ENCODE measurements at places on chromosomes 11 and 22.

DNA sequence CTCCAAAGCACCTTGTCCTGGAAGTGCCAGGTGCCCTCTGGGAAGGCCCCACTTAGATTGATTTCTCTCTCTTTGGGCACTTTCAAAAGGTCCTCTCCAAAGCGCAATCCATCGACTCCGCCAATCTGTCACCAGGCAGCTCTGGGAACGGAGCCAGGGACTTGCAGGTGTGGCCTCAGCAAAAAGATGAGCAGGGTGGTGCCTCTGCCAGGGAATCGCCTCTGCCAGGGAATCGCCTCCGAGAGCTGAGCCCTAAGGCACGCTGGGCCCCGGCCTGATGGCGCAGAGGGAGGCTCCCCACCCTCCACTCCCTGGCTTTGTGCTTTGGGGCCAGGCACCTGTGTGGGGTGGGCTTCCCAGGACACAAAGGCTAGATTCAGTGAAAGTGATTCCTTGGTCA, 1391.3 kb downstream of the TBC1D22A start:
- DNase-seq, result no peak

GRCh38 chr11:109062445-109062844, 359.5 kb upstream of the C11orf87 start:
- no peak for DNase-seq

GRCh38 chr22:30649430-30650007, 13.9 kb downstream of the SLC35E4 start:
- DNase-seq, result peak; percentile 85

DNA sequence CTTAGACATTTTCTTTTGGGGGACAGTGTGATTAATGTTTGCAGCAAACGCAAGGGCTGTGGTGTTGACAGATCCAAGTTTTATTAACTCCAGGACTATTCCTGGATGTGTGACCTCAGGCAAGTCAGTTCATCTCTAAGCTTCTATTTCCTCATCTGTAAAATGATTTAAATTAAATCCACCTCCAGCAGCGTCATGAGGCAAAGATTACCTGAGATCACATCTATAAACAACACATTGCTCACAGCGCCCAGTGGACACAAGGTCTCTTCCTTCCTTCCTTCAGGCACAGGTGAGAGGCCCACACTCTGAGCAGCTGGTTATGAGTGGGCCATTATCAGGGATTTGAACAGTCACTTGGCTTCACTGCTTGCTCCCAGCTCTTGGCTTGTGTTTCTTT, 111.2 kb upstream of the RASSF10 start:
- no peak for DNase-seq

DNA sequence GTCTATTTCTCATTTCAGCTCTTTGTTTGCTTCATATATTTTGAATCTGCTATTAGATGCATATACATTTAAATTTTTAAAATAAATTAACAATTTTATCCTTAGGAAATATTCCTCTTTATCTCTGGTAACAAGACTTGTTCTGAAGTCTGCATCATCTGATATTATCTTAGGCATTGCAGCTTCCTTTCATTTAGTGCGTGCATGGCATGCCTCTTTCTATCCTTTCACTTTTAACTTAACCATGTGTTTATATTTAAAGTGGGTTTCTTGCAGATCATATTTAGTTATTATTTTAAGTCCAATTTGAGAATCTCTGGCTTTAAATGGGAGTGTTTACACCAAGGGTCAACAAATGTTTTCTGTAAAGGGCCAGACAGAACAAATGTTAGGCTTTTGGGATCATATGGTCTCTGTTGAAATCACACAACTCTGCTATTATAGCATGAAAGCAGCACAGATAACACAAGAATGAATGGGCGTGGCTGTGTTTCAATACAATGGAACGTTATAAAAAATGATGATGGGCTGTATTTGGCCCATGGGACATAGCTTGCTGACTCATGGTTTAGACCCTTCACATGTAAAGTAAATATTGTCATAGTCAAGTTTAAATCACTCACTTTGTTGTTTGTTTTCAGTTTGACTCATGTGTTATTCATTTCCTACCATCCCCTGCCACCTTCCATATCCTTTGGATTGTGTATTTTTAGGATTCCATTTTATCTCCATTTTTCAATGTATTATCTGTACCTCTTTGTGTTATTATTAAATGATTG, 83.9 kb upstream of the SNX19 start:
- peak; percentile 62 for DNase-seq

- DNase-seq, result no peak
These were observed 537.5 kb downstream of the DLG2 start for GRCh38 chr11:85089654-85090053.

DNA sequence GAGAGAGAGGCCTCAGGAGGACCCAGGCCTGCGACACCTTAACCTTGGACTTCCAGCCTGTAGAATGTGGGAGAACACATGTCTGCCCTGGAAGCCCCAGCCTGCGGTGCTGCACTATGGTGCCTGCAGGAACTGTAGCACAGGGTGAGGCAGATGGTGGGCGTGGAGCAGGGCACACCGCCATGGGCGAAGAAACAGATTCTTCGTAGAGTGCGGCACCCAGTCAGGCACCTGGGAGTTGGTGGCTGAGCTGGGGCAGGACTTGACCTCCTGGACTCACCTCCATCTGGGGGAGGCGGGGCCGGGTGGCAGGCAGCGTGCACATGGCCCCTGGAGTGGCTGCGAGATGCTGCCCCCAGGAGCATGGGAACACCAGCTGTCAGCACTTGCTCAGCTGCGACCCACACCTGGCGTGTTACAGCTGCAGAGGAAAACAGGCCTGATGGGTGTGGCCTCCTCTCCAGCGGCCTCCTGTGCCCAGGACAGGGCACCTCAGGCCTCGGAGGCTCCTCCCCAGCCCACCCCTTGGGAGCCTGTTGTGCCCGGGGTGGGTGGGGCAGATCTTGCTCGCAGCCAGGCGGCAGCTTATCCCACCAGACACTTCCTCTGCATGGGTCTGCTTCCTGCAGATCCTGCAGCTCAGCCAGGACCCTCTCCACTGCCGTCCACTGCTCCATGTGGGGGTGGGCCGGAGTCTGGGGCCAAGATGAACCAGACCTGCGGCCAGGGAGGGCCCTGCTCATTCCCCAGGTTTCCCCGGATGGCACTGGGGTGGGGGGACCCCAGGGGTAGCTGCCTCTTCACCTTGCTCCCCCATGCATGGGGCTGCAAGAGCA, 80.4 kb downstream of the MYEOV start:
- no peak for DNase-seq

Data from HT-29 (cell line).